ENCODE measurements at places on chromosomes 4 and X.

- peak; percentile 80 for DNase-seq
Observed at GRCh38 chrX:1491851-1492349, 39.2 kb upstream of the ASMTL start.

DNA sequence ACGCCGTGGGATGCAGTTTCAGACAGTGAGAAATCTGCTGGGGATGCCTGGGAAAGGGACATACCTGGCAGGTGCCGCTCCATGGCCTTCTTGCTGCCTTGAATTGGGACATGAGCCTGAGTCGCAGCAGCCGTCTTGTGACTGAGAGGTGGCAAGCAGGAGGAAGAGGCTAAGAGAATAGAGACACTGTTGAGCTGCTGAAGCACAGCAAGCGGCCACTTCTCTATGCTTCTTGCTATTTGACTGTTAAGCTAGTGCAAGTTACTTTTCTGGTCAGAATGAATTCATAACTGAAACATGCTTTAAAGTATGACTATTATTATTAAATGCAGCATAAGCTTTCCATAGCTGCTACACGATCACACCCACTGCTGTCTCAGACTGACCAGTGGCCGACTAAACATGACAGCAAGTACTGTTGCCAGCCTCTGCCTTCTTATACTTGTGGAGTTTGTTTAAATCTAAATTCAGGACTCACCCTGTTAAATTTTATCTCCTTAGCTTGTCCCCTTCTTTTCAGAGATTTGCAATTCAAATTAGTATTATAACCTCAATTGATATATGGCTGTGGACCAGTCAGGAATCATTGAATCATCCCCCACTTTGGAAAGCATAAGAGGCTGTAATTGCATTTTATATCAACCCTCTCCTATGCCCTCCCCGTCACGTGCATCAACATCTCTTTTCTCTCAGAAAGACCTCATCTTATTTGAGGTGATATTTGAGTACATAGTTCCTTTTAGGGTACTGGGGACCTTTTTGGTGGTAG is 24.8 kb upstream of the ACSL1 start:
- no peak for DNase-seq

GRCh38 chr4:174120446-174121295 is 162.8 kb downstream of the FBXO8 start:
- no peak for DNase-seq

DNA sequence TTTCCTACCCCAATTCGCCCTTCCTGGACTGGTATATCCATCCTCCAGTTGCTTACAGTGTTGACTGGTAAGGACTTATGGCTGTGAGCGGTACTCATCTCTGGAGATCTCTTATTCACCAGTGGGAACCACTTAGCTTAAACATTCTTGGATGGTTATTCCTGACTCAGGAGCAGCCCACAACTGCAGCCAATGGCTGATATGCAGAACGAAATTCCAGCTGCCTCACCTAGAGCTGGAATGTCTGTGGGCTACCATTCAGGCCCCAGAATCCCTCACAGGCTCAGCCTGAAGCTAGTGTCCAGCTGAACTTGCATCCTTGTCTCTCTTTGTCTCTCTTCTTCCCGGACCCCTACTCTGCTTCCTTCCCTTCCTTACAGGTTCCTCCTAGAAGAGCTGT is 138.9 kb upstream of the SMIM31 start:
- DNase-seq = no peak

- no peak for DNase-seq
Observed at GRCh38 chrX:9658409-9658808, 107.2 kb downstream of the GPR143 start.
